ENCODE measurements at places on chromosomes 16 and 17.

GRCh38 chr16:65510850-65511249 is 389.0 kb upstream of the CDH11 start:
- no peak for DNase-seq

GRCh38 chr16:67397036-67397801 is 3.9 kb upstream of the TPPP3 start:
- DNase-seq, result no peak

DNA sequence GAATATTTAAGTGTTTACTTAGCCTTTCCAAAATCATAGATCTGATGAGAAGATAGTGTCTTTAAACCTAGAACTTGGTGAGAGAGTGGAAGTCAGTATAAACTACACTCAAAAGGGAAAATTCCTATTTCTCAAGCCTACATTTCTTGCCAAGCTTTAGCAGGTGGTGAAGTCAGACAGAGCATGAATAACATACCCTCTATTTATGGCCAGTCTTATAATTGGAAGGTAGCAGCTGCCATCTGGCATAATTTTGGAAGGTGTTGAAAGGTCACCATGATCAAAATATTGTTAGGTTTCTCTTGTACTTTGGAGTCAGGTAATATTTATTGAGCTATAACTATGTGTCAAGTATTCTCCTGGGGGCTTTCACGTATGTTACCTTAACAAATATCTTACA is 729.3 kb upstream of the KIF2B start:
- no peak for DNase-seq

- DNase-seq, result no peak
Measured at GRCh38 chr16:49094471-49094870, 187.2 kb downstream of the CBLN1 start.

- no peak for DNase-seq
Measured at GRCh38 chr16:9773289-9773688, 408.9 kb downstream of the GRIN2A start.

GRCh38 chr17:16415031-16415924 is at the start of gene TRPV2:
Gene TRPV2, plus strand, starts transcription at chr17:16415571. Its CDS starts 2,098 bp downstream, at chr17:16417669.
- DNase-seq, result no peak

GRCh38 chr16:68907781-68908181 is 64.5 kb downstream of the TANGO6 start:
- no peak for DNase-seq

- DNase-seq, result no peak
Measured at GRCh38 chr17:7437950-7438614, 1.2 kb upstream of the FGF11 start.

GRCh38 chr16:53093162-53093744 is 38.5 kb downstream of the CHD9 start:
- no peak for DNase-seq

GRCh38 chr17:48544349-48545021 is 424 bp downstream of the HOXB2 start:
- DNase-seq, result no peak

- DNase-seq, result no peak
Measured at GRCh38 chr17:54404259-54404658, 496.4 kb upstream of the TOM1L1 start.

GRCh38 chr17:57006040-57006439 is 28.1 kb downstream of the SCPEP1 start:
- no peak for DNase-seq

- no peak for DNase-seq
Measured at GRCh38 chr16:83887080-83887479, 11.8 kb upstream of the MLYCD start.

DNA sequence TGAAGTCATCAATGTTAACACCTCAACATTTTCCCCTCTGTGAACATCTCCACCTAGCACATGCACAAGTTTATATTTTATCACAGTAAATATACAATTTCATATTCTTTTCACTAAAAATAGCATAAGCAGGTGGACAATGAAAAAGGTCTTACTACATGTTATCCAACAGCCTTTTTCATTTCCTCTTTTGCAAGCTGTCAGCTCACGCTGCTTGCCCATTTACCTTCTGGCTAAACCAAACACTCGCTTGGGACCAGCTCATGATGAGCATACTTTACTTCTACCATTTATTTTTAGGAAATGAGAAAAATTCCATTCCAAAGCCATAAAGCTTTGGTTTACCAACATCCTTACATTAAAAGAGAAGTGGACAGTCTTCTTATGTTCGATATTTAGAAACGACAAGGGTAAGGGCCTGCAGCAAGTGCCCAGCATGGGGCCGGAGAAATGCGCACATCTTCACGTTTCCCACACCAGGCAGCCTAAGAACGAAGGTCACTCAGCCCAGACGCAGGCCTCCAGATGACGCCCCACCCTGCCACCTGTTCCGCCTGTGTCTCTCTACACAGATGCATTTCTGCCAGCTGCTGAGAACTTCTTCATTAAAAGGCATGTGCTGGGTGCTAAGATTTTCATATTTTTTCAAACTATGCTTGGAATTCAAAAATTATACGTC is 13.9 kb downstream of the SNN start:
- DNase-seq, result no peak

DNA sequence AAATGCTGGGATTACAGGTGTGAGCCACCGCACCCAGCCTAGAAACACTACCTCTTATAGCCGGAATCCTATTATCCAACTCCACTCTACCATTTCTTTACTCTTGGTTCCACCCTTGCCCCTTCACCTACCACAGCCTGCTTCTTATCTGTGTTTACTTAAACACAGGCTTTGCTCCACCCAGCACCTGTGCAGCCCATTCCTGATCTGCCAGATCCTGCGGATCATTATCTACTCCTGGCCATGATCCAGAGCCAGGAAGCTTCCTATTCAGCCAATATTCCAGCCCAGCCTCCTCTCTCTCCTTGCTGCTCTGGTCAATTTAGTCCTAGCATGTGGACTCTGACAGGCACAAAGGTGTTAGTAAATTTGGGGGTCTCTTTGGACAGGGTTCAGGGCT is 98.8 kb upstream of the MED13 start:
- no peak for DNase-seq

DNA sequence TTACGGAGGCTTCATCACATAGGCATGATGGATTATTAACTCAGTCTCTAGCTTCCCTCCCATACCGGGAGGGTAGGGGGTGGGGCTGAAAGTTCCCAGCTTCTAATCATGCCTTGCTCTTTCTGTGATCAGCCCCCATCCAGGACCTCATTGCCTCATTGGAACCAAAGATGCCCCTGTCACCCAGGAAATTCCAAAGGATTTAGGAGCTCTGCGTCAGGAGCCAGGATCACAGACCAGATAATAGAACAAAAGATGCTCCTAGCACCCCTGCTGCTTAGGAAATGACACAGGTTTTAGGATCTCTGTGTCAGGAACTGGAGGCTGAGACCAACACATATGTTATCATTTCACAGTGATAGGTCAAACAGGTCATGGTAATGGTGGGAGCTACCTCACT is 9.7 kb downstream of the USB1 start:
- DNase-seq, result no peak

GRCh38 chr17:35537601-35538141 is at the start of gene SLFN12L:
Gene SLFN12L, minus strand, starts transcription at chr17:35537678. Its CDS starts 15,314 bp downstream, at chr17:35522364.
- DNase-seq, result no peak

DNA sequence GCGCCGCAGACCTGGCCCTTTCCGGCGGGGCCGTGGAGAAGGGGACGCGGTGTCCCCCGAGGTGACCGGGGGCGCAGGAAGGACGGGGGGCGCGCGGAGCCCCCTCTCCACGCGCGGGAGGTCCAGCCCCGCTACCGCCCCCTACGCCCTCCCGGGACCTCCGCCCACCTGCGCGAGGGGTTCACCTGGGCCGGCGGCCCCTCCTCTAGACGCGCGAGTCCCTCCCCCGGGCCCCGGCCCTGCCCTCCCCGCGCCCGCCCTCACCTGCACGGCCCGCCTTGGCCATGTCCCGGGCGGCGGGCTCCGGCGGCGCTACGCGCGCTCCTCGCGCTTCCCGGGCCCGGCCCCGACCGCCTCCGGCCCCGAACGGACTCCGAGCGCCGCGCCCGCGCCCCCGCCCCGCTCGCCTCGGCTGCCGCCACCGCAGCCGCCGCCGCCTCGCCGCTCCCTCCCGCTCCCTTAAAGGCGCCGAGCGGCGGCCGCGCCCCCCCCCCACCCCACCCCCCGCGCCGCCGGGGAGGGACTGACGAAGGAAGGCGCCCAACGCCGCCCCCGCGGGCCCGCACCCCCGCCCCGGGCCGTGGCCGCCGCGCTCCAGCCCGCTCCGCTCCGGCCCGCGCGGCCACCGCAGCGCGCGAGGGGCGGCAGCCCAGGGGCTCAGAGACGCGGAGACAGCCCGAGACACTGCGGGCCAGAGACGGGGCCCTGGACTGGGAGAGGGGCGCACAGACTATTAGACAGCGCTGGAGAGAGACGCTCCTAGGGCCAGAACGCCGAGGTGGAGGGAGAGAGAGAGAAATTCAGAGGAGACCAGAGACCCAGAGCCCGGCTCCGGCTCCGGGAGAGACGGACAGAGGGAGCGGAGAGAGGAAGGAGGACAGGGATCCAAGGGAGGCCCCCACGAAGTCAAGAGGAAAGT is at the start of gene PITPNM3:
Gene PITPNM3 (minus strand): TSS at position 435 of the 919 bp plus-strand sequence. CDS start 149 bp downstream, at position 286.
- DNase-seq, result no peak

GRCh38 chr16:83458612-83459011 is 349.2 kb upstream of the HSBP1 start:
- no peak for DNase-seq

GRCh38 chr16:22174642-22175041 is 12.3 kb downstream of the SDR42E2 start:
- no peak for DNase-seq

- DNase-seq, result no peak
Measured at GRCh38 chr16:54140057-54140787, 146.4 kb downstream of the IRX3 start.

DNA sequence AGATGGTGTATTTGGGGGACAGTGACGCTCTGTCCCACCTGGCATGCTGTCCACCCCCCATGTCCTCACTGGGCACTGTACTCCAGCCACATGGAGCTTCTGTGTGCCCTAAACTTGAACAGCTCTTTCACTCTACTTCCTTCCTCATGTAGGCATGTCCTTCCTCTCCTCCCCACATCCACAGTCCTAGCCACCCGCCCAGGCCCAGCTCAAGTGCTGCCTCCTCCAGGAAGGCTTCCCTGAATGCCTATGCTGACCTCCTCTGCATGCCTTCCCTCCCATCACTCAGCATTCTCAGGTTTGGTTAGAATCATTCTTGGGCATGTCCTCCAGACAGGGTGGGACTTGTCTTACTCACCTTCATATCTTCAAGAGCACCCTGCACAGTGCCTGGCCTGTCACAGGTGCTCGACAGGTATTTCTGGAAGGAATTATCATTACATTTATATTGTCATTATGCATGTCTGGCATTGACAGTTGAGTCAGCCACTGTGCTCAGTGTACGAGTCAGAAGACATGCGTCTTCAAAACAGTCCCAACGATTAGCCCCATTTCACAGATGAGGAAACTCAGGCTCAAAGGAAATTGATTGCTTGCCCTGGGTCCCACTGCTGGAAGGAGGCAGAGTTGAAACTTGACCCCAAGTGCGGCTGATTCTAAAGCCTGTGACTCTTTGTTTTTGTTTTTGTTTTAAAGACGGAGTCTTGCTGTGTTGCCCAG is 42.1 kb upstream of the TOB1 start:
- DNase-seq, result no peak

- no peak for DNase-seq
Measured at GRCh38 chr16:51938861-51939260, 608.1 kb downstream of the TOX3 start.

DNA sequence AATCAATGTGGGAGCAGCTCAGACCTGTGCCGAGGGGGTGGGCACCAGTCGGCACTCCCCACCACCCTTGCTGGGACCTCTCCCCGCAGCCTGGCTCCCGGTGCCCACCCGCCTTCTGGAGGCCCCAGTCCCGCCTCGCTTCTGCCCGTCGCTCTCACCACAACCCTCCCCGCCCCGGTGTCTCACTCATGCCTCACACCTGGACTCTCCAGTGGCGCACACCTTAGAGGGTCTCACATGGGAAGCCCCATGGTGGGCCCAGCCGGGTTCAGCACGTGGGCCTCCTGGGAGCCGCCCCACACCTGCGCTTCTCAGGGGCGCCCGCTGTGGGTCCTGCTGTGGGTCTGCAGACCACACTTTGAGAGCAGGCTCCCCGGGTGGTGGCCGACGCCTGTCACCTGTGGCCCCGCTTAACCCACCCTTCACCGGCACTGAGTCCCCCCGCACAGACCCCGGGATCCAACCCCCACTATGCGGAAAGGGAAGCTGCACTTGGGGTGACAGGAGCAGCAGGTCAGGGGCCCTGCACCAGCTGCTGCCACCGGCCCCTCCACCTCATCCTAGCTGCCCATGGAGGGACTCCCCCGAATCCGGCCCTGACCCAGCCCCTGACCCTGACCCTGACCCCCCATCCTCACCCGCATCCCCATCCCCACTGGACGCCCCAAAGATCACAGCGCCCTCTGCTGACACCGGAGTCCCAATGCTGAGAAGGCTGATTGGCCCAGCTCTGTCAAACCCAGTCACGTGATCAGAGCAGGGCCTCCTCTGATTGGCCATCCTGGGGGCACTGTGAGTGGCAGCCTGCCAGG is 27.4 kb upstream of the SLC38A10 start:
- peak; percentile 32 for DNase-seq

GRCh38 chr17:1729966-1730325 is 5.4 kb downstream of the WDR81 start:
- no peak for DNase-seq

- no peak for DNase-seq
Measured at GRCh38 chr17:57679906-57680695, 65.0 kb downstream of the CCDC182 start.

All from stimulated activated CD4-positive, alpha-beta T cell treated with anti-CD3 and anti-CD28 coated beads, Interleukin-15, amount 100 ng/mL, for 48 hours (primary cell).